ENCODE measurements at places on chromosomes 3 and 15.

DNA sequence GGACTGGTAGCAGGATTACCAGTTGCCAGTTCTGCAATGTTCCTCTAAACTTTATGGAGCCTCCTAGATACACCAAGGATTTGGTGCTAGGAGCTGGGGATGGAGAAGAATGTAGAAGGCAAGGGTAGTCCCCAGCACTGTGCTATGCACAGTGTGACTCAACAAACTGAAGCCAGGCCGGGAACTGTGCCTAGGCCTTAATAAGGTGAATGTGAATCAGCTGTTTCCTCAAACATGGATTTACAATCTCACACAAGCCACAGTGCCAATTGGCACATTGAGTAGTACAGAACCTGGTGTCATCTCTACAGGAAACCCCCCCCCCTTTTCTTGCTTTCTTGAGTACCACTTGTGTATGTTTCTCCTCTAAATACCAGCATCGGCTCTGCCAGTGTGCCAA, 32.5 kb downstream of the MRPS25 start:
- DNase-seq: no peak

- no peak for DNase-seq
These were observed 51.7 kb downstream of the WDR49 start for GRCh38 chr3:167602041-167602440.

GRCh38 chr3:185822221-185823000, 2.4 kb downstream of the IGF2BP2 start:
- no peak for DNase-seq

DNA sequence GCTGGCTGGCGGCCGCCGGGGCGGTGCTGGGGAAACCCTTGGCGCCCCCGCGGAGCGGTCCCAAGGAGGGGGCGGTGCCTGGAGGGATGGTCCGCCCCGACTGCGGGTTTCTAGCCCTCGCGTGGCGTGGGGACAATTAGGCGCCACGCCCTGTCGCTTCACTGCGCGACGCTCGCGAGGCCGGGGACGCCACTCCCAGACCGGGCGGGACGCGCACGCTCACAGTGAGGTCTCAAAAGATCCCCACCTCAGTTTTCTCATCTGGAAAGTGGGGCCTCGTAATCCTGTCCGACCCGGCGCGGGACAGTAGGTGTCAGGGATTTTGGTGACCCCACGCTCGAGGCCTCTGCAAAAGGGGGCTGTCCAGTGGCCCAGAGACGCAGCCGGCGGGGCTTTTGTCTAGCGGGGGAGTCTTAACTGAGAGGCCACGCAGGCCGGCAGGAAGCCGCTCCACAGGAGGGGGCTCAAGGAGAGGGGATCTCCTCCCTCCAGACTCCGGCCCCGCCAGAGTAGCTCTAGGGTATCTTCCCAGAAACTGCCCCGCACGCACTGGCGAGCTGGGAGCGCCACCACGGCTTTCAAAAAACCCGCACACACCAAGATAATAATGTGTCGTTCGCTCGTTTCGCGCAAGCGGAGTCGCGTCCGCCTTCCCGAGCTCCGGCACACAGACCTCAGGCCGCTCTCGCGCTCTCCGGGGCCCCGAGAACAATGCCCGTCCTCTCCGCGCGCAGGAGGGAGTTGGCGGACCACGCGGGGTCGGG, 710 bp upstream of the CLK3 start:
- DNase-seq: peak; percentile 88

All from activated CD4-positive, alpha-beta T cell treated with anti-CD3 and anti-CD28 coated beads for 4 hours (primary cell).